Islet precursor cell (in vitro differentiated cells): ENCODE measurements at places on chromosomes 16 and 17.
A peak's percentile ranks its signal among the peaks of the same experiment; 100 is the strongest.

GRCh38 chr16:85314512-85314971 is 202.3 kb upstream of the CIBAR2 start:
- DNase-seq, result no peak

DNA sequence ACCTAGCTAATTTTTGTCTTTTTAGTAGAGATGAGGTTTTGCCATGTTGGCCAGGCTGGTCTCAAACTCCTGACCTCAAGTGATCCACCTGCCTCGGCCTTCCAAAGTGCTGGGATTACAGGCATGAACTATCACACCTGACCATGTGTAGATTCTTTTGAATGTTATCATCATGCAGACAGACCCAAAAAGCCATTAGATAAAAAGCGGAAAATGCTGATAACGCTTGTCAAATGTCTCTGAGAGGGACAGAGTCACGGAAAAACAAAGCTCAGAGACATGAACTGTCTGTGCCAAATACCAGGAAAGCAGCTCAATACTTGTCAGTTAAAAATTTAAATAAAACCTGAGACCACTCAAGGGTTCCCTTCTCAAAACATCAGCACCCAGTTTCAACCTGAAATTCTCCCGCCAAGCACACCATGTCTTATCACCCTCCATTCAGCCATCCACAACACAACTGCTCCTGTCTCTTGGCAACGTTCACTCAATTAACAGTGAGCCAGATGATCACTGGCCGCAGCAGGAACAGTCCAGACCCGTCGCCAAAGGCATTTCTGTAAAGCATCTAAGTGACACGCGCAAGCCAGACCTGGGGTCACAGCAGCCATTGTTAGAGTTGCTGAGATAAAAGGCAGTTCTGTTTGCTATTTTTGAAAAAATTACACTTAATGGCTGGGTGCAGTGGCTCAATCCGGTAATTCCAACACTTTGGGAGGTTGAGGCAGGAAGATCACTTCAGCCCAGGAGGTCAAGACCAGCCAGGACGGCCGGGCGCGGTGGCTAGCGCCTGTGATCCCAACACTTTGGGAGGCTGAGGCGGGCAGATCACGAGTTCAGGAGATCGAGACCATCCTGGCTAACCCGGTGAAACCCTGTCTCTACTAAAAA is 29.7 kb downstream of the FANCA start:
- DNase-seq, result no peak

DNA sequence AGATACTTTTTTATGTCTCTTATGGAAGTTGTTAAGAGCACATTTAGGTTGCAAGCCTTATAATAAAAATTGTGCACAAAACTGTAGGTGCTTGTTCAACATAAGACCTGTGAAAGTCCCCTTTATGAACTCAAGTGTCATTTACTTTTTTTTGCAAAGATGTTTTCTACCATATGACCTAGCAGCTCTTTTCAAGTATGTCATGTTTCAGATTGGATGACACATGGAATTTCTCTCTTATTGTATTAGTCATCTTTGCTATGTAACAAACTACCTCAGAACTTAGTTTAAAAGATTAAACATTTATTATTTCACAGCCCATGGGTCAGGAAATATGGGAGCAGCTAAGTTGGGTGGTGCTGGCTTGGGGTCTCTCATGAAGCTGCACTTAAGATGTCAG is 57.9 kb downstream of the PHKB start:
- no peak for DNase-seq

GRCh38 chr16:20873331-20873730 is 26.8 kb downstream of the DCUN1D3 start:
- DNase-seq, result peak; percentile 63

- peak; percentile 97 for DNase-seq
These were observed 40.9 kb downstream of the TMEM235 start for GRCh38 chr17:78272181-78272913.

GRCh38 chr16:53768593-53768992 is 64.6 kb downstream of the FTO start:
- no peak for DNase-seq
